Cortex of kidney (tissue), 1 donor: ENCODE measurements at places on chromosomes 7 and 10.

GRCh38 chr10:80444646-80445319, 9.3 kb upstream of the TSPAN14 start:
- no peak for DNase-seq

DNA sequence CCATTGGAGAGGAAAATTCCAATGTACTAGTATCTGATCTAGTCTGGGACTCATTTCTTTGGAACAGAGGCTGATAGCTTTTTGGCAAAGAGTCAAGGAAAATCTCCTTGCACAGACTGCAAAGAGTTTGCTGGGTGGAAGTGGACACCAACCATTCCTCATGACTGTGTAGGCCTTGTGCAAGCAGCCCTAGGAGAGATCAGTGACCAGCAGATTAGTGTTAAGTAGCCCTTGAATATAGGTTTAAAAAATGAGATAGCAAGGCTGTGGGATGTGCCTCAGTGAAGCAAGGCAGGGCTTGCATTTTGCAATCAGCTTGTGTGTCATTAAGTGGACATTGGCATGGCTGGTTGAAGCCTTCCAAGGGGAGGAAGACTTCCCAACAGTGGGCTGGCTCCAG, 341.6 kb downstream of the PLXNA4 start:
- no peak for DNase-seq

DNA sequence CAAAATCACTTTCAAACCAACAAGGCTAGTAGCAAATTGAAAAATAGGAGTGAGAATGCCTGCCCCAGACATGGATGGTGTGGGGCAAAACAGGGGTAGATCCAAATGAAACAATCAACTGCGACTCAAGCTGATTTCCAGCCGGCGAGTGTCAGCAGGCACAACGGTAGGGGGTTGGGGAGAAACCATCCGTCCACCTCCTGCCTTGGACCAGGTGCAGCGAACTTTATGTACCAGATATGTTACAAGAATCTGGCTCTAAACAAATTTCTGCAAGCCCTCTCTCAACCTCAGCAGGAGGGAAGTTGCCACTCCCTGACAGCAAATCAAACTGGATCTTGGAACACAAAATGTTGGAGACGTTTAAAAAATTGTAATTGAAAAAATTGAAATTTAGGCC, 45.2 kb downstream of the PYROXD2 start:
- no peak for DNase-seq

- no peak for DNase-seq
These were observed 93.4 kb downstream of the SLC39A12 start for GRCh38 chr10:18044976-18045720.

- DNase-seq = no peak
These were observed 140.3 kb downstream of the VIPR2 start for GRCh38 chr7:159004411-159004810.

- DNase-seq = no peak
These were observed 28.9 kb downstream of the ADAP1 start for GRCh38 chr7:925601-926000.

DNA sequence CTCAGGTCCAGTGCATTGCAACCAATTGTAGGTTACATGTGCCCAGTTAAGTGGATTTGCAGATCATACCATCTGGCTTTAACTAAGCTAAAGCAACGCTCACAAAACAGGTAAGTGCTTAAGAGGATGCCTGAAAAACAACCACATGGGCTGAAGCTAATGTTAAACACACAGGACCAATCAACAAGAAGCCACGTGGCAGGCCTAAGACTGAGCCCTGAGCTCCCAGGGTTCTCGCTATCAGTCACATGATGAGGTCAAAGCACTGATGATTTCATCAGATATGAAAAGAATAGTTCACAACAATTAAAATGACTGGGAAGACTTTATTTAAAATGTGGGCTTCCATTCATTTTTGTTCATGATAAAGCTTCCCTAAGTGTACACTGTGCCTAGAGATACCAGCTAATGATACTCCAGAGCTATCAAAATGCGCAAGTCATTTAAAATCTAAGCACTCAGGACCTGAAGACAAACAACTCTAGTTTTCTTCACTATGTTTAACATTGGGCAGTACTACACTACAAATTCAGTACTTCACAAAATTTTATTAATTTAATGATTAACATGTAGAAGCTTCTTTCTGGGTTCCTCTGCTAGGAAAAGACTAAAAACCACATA, 90.6 kb downstream of the PIP4K2A start:
- DNase-seq = no peak

DNA sequence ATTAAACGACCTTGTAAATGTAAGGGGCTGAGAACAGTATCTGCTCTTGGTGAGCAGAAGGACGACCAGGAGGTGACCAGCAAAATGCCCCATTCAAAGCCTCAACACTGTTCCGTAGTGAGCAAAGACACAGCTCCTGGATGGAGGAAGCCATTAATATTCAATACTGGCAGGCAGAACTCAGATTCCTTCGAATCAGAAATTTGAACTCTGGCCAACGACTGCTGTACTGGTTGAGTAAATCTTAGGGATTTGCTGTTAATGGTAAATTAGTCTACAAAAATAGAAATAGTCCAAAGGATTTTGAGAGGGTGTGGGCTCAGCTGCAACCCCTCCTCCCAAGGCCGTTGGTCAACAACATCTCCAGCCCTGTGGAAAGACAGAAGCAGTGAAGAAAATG, 130.5 kb upstream of the PFKP start:
- no peak for DNase-seq
